ENCODE measurements at places on chromosomes 7 and 10.

GRCh38 chr7:30510124-30511075, 5.8 kb upstream of the GGCT start:
- DNase-seq = no peak

DNA sequence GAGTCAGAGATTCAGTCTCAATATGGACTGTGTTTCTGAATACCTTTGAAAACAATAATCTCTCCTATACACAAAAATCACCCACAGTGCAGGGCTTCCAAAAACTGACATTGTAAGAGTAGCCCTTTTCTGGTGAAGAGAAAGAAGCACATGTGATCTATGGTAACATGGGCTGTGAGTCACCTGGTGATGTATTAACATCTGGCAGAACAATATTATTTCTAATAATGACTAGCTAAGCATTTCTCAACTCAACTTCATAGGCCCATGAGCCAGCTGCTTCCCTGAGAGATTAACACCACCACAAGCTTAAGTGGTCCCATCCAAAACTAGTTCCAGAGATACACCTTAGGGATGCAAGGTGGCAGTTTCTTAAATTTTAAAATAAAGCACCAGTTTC, 331.0 kb upstream of the NRP1 start:
- no peak for DNase-seq

DNA sequence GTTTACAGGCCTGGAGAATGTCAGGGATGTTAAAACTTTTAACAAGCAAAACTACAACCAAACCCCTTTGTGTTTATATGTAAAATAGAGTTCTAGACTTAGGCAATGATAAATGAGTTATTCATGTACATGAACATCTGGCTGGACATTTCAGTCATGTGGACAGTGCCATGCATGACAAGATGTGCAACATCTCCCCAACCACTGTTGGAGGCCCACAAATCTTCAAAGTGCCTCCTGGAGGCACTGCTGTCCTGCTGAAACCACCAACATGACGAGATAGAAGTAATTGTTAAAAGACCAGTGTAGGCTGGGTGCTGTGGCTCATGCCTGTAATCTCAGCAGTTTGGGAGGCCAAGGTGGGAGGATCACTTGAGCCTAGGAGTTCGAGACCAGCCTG, 18.4 kb downstream of the PPIA start:
- DNase-seq = no peak

- DNase-seq = no peak
Measured at GRCh38 chr7:135213831-135214230, 2.5 kb upstream of the WDR91 start.

DNA sequence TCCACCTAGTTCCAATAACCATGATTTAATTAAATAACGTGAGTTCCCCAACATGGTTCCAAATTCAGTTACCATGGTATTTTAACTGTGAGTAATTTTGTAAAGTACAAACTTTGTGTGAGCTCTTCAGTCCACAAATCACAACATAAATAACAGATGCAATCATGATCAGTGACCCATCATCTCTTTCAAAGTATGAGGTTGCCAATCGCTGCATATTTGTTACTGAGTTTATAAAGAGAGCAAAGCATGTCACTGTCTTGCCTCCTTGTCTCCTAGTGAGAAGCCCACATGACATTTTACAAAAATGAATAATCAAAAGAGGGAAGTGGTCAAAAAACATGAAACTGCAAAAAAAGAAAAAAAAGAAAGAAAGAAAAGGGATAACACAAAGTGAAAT, 69.1 kb upstream of the PDSS1 start:
- DNase-seq = no peak

- DNase-seq = no peak
Measured at GRCh38 chr10:15460661-15461060, 89.6 kb upstream of the FAM171A1 start.

- DNase-seq = no peak
Measured at GRCh38 chr10:113103131-113103840, 153.2 kb downstream of the TCF7L2 start.

DNA sequence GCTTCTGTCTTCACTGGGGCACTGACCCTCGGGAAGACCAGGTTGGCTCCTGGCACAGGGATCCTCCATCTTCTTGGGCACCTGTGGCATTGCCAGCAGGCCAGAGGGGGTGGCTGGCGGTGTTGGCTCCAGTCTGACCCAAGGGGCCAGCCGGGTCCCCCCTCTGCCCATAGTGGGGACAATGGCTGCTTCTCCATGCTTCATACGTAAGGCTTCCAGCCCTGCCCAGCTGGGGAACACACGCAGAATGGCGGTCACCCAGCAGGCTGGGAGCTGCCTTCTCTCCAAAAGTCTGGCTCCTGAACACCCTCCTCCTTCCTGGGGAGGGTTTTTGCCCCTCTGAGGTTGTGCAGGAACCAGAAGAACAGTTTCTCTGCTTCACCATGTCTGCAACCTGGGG, 106.8 kb downstream of the NEURL1 start:
- DNase-seq = no peak

DNA sequence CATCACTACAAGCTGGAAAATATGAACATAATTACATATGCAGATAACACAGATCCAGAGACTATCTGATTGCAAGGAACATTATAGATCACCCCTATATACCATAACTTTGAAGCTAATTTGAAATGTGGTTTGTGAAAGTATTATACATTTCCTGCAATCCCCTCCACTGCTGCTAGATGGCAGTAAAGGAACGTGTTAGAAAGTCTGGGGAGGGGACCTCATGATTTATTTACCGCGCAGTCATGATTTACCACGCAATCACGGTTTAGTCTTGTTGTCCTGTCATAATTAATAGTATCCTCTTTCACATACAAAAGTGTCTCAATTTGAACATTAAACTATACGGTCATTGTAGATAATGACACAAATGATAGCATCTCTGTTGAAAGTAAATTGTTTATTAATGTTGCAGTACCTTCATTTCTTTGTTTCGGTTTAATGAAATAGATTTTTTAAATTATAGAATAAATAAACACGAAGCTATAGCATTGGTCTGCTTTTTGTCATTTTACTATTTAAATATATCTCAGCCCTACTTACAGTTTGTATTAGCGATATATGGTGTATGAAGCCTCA, 145.3 kb upstream of the PRSS1 start:
- DNase-seq = no peak

DNA sequence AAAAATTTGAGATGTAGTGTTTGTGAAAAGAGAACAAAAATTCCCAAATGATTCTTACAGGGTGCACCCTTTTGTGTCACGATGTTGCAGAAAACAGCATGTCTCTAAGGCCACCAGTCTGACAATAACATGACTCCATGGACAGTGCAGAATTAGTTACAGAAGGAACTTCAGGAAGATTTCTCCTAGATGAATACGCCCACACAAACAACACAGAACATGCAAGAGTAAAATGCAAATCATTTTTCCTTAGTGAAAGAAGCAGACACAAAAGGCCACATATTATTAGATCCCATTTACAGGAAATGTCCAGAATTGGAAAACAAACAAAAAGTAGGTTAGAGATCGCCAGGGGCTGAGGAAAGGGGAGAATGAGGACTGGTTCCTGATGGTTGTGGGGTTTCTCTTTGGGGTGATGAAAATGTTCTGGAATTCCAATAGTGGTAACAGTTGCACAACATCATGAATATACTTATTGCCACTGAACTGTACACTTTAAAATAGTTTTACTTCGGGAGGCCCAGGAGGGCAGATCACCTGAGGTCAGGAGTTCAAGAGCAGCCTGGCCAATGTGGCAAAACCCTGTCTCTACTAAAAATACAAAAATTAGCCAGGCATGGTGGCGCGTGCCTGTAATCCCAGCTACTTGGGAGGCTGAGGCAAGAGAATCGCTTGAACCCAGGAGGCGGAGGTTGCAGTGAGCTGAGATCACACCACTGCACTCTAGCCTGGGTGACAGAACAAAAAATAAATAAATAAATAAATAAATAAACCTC, 10.2 kb downstream of the ZC3HAV1 start:
- no peak for DNase-seq

- DNase-seq = no peak
Measured at GRCh38 chr7:18768256-18768655, 272.7 kb downstream of the HDAC9 start.

GRCh38 chr10:30219971-30220751, 128.9 kb downstream of the MTPAP start:
- no peak for DNase-seq

DNA sequence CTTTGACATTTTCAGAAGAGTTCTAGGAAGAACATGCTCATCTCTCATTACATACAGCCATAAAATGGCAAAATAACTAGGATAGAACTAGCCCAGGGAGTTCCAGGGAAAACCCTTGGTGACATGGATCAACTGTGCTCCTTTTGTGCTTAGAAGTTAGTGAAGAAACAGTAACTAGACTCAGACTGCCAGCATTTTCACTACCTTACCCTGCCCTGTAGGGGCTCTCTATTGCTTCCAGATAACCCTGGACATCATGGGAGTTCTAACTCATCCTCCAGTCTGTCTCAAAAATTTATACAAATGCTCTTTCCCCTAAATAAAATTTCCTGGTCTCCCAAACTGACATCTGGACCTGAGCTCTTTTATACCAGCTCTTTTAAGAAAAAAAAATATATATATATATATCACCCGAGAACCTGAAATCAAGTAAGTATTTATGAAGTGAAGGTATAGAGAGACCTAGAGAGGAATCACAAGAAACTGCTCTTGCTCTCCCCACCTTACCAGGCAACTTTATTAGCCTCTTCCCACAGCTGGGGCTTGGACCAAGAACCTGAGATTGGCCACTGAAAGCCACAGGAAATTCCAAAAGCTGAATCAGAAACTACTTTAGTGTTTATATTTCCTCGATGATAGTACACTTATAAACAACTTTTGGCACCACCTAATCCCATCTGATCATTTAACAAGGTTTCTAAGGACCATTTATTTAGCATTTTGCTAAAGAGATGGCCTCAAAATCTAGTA, 101.4 kb downstream of the RELN start:
- DNase-seq = no peak

GRCh38 chr10:60348982-60349381, 40.7 kb downstream of the ANK3 start:
- DNase-seq = no peak

- DNase-seq = no peak
Measured at GRCh38 chr10:16886031-16886430, 68.8 kb upstream of the RSU1 start.

- no peak for DNase-seq
Measured at GRCh38 chr10:78292250-78292981, 258.8 kb downstream of the RPS24 start.

DNA sequence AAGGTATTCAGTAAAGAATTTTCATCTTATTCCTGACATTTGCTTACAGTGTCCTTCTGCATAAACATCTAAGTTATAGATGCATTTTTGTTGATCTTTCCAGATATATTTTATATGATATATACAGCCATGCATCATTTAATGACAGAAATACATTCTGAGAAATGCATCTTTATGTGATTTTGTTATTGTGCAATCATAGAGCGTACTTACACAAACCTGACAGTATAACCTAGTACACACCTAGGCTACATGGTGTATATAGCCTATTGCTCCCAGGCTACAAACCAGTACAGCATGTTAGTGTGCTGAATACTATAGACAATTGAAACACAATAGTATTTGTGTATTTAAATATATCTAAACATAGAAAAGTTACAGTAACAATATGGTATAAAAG, 642.0 kb downstream of the XPNPEP1 start:
- DNase-seq = no peak

GRCh38 chr10:29141761-29142160, 147.1 kb upstream of the LYZL1 start:
- DNase-seq = no peak

DNA sequence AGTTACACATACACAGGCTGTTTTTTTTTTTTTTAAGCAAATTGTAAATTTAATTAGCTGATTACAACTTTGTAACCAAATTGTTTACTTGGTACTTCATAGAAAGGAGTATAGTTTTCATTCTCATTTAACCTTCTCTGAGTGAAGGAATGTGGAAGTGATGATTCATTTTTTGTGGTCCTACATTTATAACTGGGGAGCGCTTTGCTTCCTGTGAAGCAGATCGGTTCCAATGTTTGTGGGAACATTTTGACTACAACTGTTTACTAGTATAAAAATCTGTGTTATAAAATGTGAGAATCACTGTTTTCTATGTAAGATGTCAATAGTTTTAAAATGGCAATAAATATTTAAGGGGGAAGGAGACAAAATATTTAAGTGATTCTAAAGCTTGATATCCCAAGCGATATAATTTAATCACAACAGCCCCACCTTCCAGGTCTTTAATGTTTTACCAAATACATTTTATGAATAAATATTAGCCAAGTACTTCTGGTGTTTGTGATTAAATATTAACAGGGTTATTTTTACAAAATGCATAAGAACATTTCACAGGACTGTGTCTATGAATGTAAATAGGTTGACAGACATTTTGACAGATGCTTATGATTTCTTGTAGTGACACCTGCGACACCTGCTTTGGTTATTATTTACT, 57.1 kb downstream of the NXPH1 start:
- no peak for DNase-seq

DNA sequence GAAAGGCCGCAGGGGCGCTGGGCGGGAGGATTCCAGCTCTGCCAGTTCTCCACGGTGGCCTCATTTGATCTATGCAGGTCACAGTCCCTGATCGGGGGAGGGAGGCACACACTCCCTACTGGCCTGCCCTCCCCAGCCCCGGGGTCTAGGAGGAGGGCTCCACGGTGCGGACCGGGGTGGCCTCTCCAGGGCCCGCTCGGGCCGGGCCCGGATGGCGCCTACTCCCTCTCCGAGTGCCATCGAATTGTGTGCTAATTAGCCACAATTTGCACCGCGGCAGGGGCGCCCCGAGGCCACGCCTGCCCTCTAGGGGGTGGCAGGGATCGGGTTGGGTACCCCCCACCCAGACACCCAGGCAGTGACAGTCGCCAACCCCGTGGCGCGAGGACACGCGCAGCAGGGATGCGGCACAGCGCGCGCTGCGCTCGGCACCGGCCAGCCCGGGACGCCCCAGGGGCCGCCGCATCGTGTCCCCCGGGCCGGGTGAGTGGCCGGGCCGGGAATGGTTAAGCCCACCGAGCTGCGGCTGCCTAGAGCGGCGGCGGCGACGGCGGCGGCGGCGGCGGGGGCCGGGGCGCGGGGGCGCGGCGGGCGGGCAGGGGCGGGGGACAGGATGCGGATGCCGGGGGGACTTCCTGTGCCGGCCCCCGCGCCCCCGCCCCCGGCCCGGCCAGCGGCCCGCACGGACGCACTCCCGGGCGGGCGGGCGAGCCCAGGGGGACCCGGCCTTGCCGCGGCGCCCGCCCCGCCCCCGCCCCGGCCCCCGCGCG, at the start of gene ZNF853:
TSS of gene ZNF853 (plus strand) at position 658 of the 770 bp plus-strand sequence. CDS start 565 bp downstream, outside the sequence.
- no peak for DNase-seq

GRCh38 chr7:148630078-148630477, 39.5 kb downstream of the C7orf33 start:
- DNase-seq = no peak

GRCh38 chr7:131370523-131370968, 42.9 kb downstream of the MKLN1 start:
- no peak for DNase-seq
